Hippocampal formation (tissue), 2 donors: ENCODE measurements at places on chromosomes 1 and 21.
A peak's percentile ranks its signal among the peaks of the same experiment; 100 is the strongest.

GRCh38 chr1:66285618-66286270 lies 248.2 kb upstream of the SGIP1 start:
- no peak for DNase-seq

GRCh38 chr1:7778133-7778628 lies 5.9 kb upstream of the PER3 start:
- DNase-seq, result no peak

GRCh38 chr1:66788231-66788939 lies 12.7 kb downstream of the INSL5 start:
- DNase-seq, result no peak

GRCh38 chr1:157233131-157233530 lies 94.9 kb upstream of the ETV3 start:
- DNase-seq, result no peak

- DNase-seq, result no peak
Measured at GRCh38 chr1:38082769-38083263, 36.2 kb upstream of the POU3F1 start.

GRCh38 chr1:30683699-30684098 lies 39.7 kb downstream of the MATN1 start:
- DNase-seq, result no peak

GRCh38 chr1:83998498-83999315 lies at the start of gene TTLL7:
Gene TTLL7, minus strand, starts transcription at chr1:83999132. Its CDS starts 46,921 bp downstream, at chr1:83952211.
- peak; percentile 85 for DNase-seq

DNA sequence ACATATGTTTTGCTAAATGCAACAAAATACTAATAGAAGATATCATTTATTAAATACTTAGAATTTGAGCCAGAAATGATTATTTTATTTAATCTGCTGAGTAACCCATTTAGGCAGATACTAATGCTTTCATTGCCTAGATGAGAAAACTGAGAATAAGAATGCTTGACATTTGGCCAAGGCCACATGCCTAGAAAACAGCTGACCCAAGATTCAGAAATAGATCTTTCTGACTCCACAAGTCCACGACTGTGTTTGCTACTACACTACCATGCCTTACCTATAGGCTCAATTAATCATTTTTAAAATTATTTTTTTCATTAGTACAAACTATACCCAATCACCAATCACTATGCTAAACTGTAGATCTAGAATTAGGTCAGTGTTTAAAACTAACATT lies 129.7 kb downstream of the ATP1B1 start:
- no peak for DNase-seq

DNA sequence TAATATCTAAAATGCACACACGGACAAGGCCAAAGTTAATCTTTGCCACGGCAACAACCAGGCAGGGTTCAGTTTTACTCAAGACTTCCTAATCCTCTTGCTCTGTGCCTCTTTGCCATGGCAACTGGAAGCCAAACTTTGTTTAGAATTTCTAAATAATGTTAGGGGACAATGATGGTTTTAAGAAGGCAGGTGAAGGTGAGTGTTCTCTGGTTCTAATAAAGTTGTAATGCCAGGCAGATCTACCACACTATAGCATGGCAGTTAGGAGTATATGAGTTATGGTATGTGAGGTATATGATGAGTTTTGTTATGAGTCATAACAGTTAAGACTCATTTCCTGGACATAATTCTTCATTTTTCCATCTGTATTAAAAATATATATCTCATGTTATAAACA lies 2.7 kb downstream of the PTPRC start:
- DNase-seq, result no peak

DNA sequence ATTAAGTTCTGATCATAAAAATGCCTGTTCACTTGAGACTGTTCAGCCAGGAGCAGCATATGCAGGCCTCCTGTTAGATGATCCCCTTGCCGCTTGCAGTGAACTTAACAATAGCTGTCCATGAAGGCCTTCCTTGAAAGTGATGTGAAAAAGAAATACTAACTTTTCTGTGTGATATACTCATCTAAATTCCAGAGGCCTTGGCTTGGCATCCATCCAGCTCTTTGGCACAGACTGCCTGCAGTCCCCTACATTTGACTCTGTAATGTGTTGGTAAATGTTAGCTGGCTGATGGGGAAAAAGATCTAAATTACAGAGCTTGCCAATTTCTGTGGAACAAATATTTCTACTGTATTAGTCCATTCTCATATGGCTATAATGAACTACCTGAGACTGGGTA lies 73.7 kb downstream of the KCNK2 start:
- no peak for DNase-seq

DNA sequence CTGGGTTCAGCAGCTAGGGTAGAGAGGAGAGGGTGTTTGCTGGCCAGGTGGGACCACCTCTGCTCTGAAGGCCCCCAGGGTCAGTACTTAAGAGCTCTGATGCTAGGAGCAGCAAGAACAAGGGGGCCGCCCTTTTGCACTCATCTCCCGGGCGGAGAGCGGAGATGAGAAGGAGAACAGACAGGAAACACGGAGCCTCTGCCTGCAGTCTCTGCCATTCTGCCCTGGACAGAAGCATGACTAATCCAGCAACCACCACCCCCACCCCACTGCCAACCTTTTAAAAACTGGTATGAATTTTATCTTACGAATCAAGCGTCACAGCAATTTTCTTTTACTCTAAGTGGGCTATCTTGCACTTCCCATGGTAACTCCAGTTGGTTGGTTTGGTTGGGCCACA lies 34.5 kb downstream of the PARP1 start:
- DNase-seq, result no peak

DNA sequence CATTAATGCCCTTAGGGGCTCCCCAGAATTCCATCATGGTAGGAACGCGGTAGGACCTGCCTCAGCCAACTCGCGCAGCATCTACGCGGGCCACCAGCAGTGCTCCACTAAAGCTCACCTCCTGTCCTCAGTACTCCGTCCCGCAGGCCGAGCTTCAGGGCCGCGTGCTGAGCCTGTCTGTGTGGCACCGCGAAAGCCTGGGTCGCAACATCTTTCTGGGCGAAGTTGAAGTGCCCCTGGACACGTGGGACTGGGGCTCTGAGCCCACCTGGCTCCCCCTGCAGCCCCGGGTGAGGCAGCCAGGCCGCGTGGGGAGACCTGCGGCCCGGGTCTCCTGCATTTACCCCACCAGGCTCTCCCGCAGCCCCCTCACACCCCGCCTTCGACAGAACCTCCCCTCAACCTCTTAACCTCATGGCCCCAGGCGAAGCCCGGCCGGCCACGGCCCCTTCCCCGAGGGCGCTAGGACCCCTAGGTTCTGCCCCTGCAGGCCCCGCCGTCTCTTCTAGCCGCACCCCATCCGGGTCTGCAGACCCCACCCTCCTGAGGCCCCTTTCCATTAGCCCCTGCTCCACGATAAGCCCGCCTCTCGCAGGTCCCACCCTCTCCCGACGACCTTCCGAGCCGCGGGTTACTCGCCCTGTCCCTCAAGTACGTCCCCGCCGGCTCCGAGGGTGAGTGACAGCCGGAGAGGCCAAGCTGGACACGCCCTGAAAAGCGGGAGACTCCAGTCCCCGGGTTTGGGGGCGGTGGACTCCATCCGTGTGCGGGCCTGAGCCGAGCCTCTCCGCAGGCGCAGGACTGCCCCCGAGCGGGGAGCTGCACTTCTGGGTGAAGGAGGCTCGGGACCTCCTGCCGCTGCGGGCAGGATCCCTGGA lies 9.1 kb downstream of the SYTL1 start:
- DNase-seq, result no peak

DNA sequence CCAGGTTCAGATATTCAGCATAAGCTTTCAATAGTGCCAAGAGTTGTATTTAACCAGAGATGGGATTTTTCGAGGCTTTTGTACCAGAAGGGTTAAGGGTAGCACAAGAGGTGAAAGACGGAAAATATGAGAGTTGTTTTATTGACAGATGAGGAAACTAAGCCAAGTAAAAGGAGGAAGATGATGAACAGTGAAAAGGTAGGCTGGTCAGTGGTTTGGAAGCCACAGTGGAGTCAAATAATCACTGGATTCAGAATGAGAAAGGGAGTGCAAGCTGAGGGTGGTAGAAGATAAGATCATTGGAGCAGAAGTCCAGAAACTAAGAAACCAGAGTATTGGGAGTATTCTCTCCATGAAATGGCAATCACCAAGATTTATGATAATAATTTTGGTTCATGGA lies 45.7 kb downstream of the ANGPTL1 start:
- DNase-seq, result no peak

DNA sequence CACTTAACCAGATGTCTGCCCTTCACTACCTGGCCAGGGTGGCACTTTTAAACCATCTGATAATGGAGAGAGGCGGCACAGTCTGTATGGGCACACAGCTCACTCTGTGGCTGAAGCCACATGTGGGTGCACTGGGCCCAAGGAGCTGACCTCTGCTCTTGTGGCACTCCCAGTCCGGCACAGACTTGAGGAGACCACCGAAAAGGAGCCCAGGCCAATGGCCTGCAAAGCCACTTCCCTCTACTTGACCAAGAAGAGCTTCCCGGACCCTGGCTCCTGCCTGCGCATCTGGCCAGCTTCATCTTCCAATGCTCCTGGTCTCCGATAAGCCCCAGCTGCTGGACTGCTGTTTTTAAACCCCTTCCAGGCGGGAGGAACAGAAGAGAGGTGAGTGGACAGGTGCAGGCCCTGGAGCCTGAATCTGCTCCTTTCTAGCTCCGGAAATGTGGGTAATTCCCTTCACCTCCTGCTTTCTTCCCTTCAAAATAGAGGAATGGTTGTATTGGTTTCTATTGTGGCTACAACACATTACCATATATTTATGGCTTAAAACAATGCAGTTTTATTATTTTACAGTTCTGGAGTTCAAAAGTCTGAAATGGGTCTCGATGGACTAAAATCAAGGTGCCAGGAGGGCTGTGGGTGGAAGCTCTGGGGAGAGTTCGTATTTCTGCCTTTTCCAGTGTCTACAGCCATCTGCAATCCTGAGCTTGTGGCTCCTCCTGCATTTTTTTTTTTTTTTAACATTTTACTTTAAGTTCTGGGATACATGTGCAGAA lies 11.6 kb downstream of the GNG4 start:
- DNase-seq, result no peak

GRCh38 chr21:33024201-33025103 lies 1.3 kb upstream of the OLIG2 start:
- DNase-seq, result no peak

DNA sequence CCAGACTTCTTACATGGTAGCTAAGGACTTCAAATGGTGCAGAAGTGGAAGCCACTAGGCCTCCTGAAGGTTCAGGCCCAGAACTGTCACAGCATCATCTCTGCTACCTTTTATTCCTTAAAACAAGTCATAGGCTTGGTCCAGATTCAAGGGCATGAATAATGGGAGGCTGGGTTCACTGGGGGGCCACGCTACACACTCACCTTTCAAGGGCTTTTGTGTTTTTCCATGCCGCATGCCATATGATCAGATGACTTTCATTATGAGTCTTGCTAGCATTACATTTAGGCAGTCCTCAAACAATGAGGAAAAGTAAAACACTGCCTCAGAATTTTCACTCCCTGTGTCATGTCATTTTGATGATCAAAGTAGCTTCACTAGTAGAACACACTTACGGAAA lies 83.4 kb downstream of the VPS26C start:
- DNase-seq, result no peak

- DNase-seq, result no peak
Measured at GRCh38 chr1:205262731-205263171, 35.0 kb downstream of the TMCC2 start.

DNA sequence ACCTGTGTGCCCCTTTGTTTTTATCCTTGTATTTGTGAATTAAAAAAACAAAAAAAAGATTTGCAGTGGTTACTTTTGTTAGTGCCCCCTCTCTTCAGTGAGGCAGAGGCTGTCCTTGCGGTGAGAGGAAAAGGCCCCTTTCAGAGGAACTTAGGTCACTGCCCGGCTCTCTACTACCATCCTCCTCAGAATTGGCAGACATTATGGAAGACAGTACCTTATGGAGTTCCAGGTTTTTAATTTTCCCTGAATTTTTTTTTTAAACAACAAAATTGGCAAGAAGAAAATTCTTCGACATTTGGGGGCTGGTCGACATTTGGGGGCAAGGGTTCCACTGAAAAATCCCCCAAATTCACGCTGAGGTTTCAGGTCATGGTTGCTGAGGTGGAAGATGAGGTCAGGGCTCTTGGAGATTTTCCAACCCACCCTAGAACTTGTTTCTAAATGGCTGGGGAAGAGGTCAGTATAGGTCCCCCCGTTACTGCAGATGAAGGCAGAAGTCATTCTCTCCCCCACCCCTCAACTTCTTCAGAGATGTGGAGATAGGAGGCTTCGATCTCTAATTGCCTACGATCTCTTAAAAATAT lies 5.3 kb downstream of the RXFP4 start:
- DNase-seq, result no peak

DNA sequence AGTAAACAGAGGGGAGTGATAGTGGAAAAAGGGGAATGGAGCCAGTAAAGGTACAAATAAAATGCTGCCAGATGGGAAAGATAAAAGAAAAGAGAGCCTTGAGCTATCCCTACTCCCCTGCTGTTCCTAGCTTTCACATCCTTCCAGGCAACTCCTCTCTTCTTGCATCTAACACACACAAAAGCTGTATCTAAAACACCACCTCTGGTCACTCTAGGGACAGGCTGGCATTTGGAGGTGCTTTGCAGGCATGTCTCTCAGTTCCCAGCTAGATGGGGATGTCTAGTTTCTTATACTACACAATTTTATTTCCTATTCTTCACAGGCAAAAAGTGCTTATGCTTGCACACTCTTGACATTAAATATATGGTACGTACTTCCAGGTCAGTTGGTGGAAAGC lies 185.1 kb upstream of the ST6GALNAC5 start:
- no peak for DNase-seq

DNA sequence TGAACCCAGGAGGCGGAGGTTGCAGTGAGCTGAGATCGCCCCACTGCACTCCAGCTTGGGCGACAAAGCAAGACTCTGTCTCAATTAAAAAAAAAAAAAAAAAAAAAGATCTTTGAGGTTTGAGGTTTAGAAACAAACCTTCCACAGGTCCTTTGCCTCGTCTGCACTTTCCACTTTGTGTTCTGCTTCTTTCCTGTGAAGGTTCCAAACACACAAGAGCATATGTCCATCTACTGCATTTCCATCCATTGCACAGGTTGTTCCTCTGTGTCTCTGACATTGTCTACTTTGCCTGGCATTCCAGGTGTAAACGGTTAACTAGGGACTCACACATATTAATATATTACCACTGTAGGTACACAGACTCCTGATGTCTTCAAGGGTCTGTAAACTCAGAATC lies 40.1 kb downstream of the DSTYK start:
- no peak for DNase-seq

- no peak for DNase-seq
Measured at GRCh38 chr1:117843791-117844190, 85.6 kb downstream of the GDAP2 start.

- DNase-seq, result peak; percentile 86
Measured at GRCh38 chr1:45359882-45360513, 19.8 kb upstream of the MUTYH start.

- peak; percentile 5 for DNase-seq
Measured at GRCh38 chr1:40344597-40344996, 27.5 kb upstream of the COL9A2 start.

DNA sequence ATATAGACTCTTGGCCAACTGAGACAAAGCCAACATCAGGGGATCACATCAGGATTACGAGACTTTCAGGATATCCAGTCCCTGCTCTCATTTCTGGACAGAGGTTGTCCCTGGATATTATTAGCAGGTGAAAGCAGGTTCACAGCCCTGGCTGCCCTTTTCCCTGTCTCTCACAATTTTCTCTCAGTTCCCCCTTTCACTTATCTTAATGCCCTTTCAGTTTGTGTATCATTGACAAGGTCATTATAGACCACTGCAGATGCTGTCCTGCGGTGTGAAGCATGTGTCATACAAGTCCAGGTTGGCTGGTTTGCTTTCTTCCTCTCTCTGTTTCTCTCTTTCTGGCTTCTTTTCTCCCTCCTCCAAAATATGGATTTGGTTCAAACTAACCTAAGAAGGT lies 2.1 kb upstream of the KLHDC9 start:
- DNase-seq, result no peak
